ENCODE measurements at places on chromosomes 12 and 14.

- no peaks in the 10 kb centered on the region for H3K27me3 ChIP-seq
- H3K27ac ChIP-seq, result peak within 1 kb of the TSS; percentile 10
- H3K4me3 ChIP-seq, result peak within 1 kb of the TSS; percentile 95
- H3K36me3 ChIP-seq, result no peaks in the 10 kb centered on the region
Observed at GRCh38 chr12:81759190-81760051, at the start of gene PPFIA2. TSS of gene PPFIA2 (minus strand) at chr12:81759350.

GRCh38 chr12:58640314-58640713, 280.0 kb downstream of the LRIG3 start:
- no peaks in the 10 kb centered on the region for H3K4me1 ChIP-seq
- no peak for DNase-seq
- H3K4me3 ChIP-seq, result no peak overlapping the region
- H3K36me3 ChIP-seq, result no peaks in the 10 kb centered on the region

DNA sequence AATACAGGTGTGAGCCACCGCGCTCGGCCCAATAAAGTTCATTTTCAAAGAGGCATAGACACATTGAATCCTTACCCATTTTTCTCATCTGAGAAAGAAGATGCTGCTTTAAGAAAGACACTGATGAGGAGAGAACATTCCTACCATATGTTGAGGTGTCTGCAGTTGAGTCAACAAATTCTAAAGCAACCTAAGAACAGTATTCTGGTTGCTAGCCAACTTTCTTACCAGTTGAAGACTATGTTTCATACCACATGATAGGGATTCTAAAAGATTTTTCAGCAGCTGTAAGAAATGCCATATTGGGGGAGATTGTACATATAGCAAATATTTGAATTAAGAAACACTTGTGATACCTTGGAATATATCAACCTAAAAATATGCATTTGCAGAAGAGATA, 160.1 kb downstream of the SRGAP1 start:
- H3K27ac ChIP-seq, result no peak overlapping the region
- no peaks in the 10 kb centered on the region for H3K36me3 ChIP-seq
- H3K4me3 ChIP-seq, result no peak overlapping the region
- DNase-seq, result no peak

GRCh38 chr14:101707068-101707842, 54.3 kb upstream of the PPP2R5C start:
- no peak overlapping the region for H3K27ac ChIP-seq
- H3K4me3 ChIP-seq, result no peak overlapping the region
- H3K36me3 ChIP-seq, result no peaks in the 10 kb centered on the region
- DNase-seq, result no peak
- H3K4me1 ChIP-seq, result peaks cover 7% of the 10 kb centered on the region

GRCh38 chr14:39417014-39417413, 15.2 kb downstream of the FBXO33 start:
- DNase-seq, result no peak
- no peaks in the 10 kb centered on the region for H3K36me3 ChIP-seq
- no peaks in the 10 kb centered on the region for H3K27me3 ChIP-seq

GRCh38 chr12:18690653-18691052, 47.2 kb downstream of the PLCZ1 start:
- no peak overlapping the region for H3K4me3 ChIP-seq
- no peaks in the 10 kb centered on the region for H3K36me3 ChIP-seq
- no peak for DNase-seq
- no peaks in the 10 kb centered on the region for H3K27me3 ChIP-seq

- no peaks in the 10 kb centered on the region for H3K4me1 ChIP-seq
- peaks cover 72% of the 10 kb centered on the region for H3K36me3 ChIP-seq
- no peak overlapping the region for H3K27ac ChIP-seq
- DNase-seq, result no peak
- H3K4me3 ChIP-seq, result no peak overlapping the region
Observed at GRCh38 chr12:130800312-130800711, 38.7 kb downstream of the STX2 start.

DNA sequence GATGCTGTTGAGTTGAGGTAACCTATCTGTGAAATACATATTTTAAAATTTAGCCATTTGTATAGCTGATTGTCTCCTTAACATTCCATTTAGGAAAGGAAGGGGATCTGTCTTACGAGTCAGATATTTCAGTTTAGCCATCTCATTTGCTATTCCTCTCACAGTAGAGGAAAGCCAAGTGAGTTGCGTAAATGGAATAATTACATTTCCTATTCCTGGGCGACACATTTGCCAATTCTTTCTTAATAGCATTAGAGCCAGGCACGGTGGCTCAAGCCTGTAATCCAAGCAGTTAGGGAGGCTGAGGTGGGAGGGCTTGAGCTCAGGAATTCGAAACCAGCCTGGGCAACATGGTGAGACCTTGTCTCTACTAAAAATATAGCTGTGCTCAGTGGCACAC, 116.3 kb downstream of the TMX1 start:
- H3K36me3 ChIP-seq, result no peaks in the 10 kb centered on the region
- no peaks in the 10 kb centered on the region for H3K4me1 ChIP-seq
- no peak overlapping the region for H3K4me3 ChIP-seq
- H3K27ac ChIP-seq, result no peak overlapping the region
- DNase-seq, result no peak

DNA sequence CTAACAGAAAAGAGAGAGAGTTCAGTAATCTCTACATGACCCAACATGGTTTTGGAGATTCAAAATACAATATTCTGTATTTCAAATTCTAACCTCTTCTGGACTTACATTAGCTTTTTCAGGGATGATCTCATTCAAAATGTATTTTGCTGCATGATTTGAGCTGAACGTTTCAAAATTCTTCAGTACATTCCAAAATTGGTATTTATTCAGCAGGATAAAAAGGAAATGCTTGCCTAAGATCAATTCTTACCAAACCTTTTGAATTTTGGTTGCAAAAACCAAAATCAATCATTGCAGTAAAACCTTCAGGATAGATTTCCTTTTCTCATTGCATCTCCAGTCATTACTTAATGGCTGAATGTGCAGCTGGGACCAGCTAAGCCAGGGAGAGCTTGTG, 1761.3 kb upstream of the SEL1L start:
- no peaks in the 10 kb centered on the region for H3K4me1 ChIP-seq
- no peak overlapping the region for H3K4me3 ChIP-seq
- no peak for DNase-seq
- H3K27ac ChIP-seq, result no peak overlapping the region

- H3K27ac ChIP-seq, result no peak overlapping the region
- DNase-seq, result no peak
- no peak overlapping the region for H3K4me3 ChIP-seq
- peaks cover 4% of the 10 kb centered on the region for H3K4me1 ChIP-seq
- H3K27me3 ChIP-seq, result no peaks in the 10 kb centered on the region
- H3K36me3 ChIP-seq, result no peaks in the 10 kb centered on the region
Observed at GRCh38 chr14:96579358-96579757, 77.2 kb downstream of the PAPOLA start.

DNA sequence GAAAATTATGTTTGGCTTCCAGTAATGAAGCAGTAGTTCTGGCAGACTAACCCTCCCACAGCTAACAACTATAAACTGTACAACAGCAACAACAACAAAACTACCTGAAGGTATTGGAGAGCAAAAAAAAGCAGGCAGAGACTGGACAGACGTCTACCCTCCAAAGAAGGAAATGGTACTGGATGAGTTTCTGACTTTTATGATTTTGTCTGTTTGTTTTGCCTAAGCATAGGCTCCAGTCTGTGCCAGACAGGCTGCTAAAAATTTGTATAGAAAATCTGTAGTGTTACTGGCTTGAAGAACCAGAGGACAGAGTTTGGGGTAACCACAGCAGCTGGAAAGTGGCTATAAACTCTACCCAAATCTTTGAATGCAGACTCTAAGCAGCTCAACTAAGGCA, 131.3 kb downstream of the SLC25A47 start:
- no peak overlapping the region for H3K27ac ChIP-seq
- no peaks in the 10 kb centered on the region for H3K36me3 ChIP-seq
- no peak for DNase-seq
- H3K4me3 ChIP-seq, result no peak overlapping the region

DNA sequence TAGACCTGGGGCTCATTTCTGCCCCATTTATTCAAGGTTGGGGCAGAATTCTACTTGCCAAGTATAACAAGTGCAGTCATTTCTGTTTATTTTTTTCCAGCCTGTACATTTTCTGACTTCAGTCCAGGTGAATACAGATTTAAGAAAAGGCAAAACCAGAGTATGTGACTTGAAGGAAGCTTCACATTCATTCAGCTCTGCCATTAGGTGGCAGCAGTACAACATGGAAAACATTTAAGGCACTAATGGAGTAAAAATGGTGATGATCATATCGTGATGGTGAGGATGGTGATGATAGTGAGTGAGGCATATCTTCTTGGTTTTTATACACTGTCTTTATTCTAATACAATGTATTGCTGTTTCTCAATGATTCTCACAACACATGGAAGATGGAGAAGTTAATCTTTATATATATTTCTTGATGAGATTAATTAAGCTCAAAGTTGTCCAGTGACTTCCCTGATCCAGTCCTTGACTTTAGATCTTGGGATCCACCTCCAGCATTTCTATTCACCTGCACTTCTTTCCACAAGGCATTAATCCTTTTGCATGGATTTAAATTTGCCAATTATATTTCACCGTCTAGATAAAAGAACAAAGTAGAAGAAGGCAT, 176.7 kb upstream of the SEL1L start:
- no peak overlapping the region for H3K4me3 ChIP-seq
- H3K27ac ChIP-seq, result no peak overlapping the region
- DNase-seq, result no peak
- no peaks in the 10 kb centered on the region for H3K4me1 ChIP-seq
- no peaks in the 10 kb centered on the region for H3K27me3 ChIP-seq

GRCh38 chr12:14417715-14418114, 52.2 kb downstream of the ATF7IP start:
- peaks cover 7% of the 10 kb centered on the region for H3K4me1 ChIP-seq
- peak; percentile 72 for DNase-seq
- H3K4me3 ChIP-seq, result no peak overlapping the region
- H3K27me3 ChIP-seq, result no peaks in the 10 kb centered on the region
- H3K36me3 ChIP-seq, result no peaks in the 10 kb centered on the region

Data from ascending aorta (tissue), 2 donors.